ENCODE measurements at places on chromosomes 2 and 18.

DNA sequence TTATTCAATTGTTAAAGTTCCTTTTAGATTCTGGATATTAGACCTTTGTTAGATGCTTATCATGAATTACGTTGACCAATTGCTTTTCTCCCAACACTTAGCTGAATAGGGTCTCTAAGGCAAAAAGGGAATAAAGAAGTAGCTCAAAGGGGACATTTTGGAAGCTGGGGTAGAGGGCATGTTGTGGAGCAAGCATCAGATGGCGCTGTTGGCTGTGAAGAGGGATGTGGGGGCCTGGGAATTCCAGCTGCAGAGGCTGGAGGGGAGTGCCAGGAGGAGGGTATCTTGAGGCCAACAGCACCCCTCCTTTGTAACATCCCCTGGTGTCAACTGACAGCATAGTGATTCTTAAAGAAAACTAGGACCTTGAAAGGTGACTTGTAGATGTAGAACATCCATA is 198.2 kb downstream of the ADCYAP1 start:
- no peak for DNase-seq

DNA sequence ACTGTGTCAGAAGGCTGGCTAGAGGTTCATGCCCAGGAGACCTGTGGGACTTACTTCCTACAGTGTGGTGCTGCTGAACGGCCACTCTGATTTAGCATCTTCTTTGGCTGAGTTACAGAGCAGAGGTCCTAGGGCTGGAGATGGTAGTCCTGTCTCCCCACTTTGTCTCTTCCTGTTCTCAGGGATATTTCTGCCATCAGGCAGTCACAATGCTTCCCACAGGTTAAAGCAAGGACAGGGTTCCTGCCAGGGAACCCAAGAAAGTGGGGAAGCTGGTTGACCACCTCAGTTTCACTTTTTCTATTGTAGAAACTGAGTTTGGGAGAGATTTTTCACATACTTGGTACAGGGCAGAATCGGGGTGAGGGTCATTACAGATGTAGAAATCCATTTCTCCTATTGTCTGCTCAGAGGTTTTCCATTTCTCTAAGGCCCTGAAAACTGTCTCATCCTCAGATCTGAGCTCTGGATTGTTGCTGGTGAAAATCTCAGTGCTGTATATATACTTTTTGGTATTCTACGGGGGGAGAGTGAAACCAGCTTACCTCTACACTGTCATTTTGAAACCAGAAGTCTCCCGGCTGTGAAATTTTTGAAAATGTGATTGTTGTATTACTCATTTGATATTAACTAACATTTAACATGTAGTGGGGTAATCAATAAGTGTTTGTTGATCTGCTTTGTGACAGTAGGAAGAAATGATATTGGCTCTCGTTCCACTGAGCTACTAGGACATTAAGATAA is 37.0 kb upstream of the MEP1B start:
- DNase-seq, result no peak

DNA sequence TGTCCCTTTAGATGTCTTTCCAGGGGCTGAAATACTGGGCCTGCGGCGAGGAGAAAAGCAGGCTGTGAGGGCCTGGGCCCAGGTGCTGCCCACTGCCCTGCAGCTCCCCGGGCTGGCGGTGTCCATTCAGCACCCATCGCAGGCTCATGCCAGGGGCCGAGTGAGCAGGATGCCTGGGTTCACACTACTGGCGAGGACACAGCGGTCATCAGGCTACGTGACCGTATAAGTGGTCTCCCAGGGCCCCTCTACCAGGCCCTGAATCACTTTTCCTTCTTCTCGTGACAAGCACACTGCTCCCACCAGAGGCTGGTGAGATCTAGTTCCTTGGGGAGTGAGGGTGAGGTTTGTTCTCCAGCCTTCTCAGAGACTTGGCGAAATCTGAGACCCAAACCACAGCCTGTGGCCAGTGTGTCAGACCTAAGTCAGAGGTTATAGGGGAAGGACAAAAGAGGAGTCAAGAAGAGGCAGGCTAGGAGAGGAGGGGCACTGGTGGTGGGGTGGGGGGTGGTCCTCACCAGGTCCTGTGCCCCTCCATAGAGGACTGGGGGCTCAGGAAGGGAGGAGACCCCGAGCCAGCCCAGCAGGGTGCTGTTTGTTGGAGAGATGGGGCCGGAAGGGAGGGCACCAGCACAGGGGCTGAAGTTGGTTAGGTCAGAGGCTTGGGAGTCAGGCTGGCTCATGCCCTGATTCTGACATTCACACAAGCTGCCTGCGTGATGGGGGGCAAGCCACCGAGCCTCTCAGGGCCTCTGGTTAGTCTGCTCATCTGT is 6.6 kb upstream of the SEMA4C start:
- DNase-seq, result no peak

GRCh38 chr2:105712981-105713596 is 31.6 kb upstream of the NCK2 start:
- DNase-seq, result no peak
